ENCODE measurements at places on chromosomes 13 and 19.

DNA sequence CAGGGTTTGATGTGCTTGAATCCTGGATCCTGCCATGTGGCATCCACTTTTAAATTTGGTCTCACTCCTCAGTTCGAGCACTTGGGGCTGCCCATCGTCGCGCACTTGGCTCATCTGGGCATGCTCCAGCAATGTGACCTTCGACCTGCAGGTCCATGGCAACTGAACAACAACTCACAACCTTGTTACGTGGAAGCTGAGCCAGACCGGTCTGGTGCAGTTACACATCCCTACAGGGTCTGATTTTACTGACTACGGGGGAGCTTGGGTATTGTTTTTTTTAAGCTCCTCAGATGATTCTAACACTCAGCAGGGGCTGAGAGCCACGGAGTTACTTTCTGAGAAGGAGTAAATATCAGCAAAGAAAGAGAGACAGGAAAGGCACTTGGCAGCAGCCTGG lies 769.6 kb downstream of the UQCRFS1 start:
- DNase-seq: no peak

- no peak for DNase-seq
Measured at GRCh38 chr19:50184196-50184595, 19.2 kb upstream of the MYH14 start.

DNA sequence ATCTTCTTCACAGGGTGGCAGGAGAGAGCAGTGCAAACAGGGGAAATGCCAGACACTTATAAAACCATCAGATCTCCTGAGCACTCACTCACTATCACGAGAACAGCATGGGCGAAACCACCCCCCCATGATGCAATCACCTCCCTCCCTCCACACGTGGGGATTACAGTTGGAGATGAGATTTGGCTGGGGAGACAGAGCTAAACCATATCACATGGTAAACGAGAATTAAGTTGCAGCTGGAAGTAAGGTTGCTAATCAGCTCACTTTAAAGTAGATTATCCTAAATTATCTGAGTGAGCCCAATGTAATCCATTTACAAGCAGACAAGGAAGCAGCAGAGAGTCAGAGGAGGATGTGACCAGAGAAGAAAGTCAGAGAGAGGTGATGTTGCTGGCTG lies 102.2 kb upstream of the IPO5 start:
- no peak for DNase-seq

DNA sequence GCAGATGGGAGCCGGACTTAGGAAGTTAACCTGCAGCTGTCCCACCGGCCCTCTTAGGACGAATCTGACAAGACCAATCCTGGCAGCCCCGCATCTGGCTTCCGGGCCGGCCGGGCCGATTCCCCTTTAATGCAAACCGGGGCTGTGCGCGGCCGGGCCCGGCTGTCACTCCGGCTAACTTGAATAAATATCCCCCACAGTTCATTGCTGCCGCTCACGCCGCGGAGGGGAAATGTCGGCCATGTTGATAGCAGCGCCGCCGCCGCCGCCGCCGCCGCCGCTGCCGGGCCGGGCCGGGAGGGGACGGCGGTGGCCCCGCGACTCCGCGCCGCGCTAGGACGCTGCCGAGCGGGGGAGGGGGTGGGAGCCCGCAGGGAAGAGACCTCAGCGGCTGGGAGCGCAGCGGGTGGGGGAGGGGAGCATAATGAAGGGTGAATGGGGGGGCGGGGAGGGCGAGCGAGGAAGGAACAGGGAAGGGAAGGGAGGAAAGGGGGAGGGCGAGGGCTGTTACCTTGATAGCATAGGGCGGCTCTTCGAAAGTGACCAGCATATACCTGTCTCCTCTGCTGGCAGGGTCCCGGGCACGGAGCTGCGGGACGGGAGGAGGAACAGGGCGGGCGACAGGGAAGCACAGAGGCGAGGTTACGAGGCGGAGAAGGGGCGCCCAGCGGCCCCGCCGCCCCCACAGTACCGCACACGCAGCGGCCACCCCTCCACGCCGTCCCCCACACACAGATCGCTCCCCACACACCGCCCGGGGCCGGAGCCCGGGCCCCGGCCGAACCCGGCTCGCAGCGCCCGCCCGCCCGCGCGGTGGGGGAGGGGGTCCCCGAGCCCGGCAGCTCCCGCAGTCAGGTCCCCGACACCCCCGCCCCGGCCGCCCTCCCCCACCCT lies 1.1 kb downstream of the INTS6 start:
- DNase-seq: peak; percentile 92

GRCh38 chr13:100363285-100363711 lies 225.3 kb downstream of the GGACT start:
- DNase-seq: no peak

DNA sequence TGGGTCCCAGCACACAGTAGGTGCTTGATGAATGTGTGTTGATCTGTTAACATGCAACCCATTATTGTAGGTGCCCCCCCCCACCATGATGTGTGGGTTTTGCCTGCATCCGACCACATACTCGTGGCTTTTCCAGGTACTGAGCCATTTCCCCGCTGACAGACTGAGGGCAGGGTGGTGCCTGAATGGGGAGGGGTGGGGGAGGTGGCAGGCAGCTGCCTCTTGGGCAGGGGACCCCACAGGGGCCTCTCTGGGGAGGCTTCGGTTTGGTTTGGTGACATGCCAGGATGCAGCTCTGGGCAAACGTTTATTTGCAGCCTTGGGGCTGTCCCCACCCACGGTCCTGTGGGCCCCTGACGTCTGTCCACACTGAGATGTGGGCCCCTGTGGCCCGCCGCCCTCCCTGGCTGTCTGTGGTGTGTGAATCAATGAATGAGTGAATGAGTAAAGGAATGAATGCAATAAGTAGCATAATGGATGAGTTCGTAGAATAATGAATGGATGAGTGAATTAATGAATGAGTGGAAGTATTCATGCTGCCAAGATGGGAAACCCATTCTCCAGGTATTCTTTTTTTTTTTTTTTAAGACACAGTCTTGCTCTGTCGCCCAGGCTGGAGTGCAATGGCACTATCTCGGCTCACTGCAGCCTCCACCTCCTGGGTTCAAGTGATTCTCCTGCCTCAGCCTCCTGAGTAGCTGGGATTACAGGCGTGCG lies 9.0 kb upstream of the JUND start:
- DNase-seq: no peak

- no peak for DNase-seq
Measured at GRCh38 chr19:7611541-7612279, 16.0 kb downstream of the CAMSAP3 start.

GRCh38 chr19:17671906-17672305 lies 16.2 kb downstream of the UNC13A start:
- DNase-seq: no peak

- no peak for DNase-seq
Measured at GRCh38 chr19:24057144-24057543, 29.8 kb upstream of the ZNF254 start.

GRCh38 chr13:52947921-52948373 lies 80.7 kb upstream of the OLFM4 start:
- DNase-seq: no peak

DNA sequence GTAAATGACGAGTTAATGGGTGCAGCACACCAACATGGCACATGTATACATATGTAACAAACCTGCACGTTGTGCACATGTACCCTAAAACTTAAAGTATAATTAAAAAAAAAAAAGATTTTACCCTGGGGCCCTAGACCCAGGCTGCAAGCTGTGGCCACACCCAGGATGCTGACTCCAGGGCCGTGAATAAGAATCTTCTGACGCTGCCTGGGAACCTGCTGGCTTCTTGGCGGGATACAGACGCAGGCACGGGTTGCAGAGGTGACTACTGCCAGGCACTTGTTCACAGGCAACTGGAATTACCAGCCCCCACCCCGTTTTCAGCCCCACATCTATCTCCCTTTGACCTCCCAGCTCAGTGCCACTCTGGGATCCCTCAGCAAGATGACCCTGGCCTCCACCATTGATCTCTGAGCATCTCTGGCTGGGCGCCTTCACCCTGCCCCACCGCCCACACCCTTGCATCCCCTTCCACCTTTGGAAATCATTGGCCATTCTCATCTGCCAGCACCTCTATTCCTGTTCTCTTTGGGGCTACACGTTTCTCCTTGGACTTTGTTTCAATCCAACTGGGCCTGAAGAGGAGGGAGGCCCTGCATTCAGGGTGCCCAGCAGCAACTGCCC lies 21.1 kb upstream of the CFAP97D2 start:
- no peak for DNase-seq

- no peak for DNase-seq
Measured at GRCh38 chr13:96546463-96546862, 447.8 kb downstream of the OXGR1 start.

DNA sequence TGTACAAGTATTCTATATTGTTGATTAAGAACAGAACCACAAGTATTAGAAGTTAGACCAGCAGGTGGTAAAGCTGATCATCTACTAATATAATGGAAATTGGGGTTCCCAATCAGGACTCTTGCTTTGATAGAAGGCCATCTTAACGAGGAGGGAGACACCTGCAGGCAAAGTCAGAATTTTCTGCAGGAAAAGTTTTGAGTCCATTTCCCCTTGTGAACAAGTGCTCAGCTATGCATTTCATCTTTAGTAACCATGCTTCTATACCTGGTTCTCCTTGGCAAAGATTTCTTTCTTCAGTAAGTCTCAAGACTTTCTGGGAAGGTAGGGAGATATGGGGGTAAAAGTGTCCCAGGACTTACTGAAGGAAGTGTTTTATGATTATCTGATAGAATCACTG lies 36.1 kb upstream of the USPL1 start:
- no peak for DNase-seq

- DNase-seq: peak; percentile 98
Measured at GRCh38 chr19:36331353-36332228, 47.4 kb downstream of the ZFP14 start.

DNA sequence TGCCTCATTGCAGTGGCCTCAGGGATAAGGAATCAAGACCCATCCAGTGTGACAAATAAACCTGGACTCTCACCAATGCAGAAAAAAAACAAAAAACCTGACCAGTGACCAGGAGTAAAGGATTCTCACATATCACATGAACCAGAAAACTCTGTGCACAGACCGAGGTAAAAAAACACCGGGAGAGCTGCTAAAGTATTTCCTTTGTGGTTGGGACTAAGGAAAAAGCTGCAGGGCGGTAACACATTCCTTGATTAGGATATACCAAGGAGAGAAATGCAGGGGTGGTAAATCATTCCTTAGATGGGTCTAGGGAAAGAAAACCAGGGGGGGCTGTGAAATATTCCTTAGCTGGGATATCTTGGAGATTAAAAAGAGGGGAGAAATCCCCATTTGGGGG lies 64.8 kb upstream of the ZNF85 start:
- DNase-seq: no peak

- no peak for DNase-seq
Measured at GRCh38 chr19:40588110-40588854, 11.6 kb downstream of the SHKBP1 start.

DNA sequence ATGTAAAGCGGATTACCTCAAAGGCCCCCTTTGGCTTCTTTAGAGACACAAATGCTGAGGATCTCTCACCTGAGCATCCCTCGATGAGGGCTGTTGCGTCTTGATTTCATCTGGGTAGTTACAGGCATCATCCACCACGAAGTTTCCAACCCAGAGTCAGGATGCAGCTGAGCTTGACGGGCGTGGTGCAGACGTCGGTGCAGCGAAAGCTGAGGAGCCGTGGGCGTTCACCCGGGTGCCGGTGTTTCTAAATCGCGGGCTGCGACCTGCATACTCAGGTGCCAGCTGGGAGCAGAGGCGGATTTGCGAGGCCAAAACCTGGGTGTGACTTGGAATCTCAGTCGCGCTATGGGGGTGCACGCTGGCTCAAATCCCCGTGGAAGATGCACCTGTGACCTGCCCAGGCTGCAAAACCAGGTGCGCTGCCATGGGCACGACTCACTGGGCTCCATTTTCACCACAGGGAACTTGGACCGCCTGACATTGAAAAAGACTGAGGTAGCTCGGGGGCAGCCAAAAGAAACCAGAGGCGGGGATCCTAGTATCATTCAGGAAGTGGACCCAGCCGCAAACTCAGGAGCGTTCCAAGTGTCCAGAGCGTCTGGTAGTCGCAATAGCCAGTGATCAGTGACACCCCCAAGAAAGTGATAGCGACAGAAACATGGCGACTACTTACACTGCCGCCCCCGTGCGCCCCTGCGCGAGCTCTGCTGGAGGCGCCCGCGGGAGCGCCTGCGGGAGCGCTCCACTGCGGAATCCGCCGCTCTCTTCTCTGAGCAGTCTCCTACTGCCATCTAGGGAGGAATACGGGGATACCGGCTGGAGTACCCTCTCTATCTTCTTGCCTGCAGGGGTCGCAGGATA lies 36.4 kb upstream of the IGFL4 start:
- peak; percentile 92 for DNase-seq

- DNase-seq: no peak
Measured at GRCh38 chr19:16034958-16035560, 41.2 kb upstream of the TPM4 start.

DNA sequence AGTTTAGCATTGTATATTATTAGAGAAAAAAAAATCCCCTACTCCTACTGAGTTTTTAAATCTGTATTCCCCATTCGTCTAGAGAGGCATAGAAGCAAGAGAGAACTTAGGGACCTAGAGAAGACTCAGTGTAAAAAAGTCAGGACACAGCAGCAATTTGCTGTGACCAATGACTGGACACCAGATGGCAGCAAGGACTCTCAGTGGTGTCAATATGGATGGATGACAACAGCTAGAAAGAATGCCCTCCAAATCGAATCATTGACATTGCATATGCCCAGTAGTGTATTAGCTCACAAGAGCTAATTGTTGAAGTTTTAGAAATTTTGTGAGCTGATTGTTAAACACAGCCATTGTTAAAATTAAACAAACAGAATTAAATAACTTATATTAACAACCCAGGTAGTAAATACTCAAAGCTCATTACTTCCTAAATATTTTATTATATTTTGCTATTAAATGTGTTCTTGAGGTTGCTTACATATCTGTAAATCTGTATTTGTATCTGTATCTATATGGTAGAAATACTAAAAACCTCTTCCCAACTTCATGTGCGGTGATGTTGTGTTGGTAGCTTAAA lies 43.9 kb downstream of the SIAH3 start:
- peak; percentile 66 for DNase-seq

- no peak for DNase-seq
Measured at GRCh38 chr19:18441804-18442788, 4.2 kb upstream of the ISYNA1 start.

GRCh38 chr13:106061781-106062180 lies 473.7 kb downstream of the EFNB2 start:
- DNase-seq: no peak

GRCh38 chr13:95650696-95651095 lies 6.2 kb upstream of the DZIP1 start:
- no peak for DNase-seq

Measured in tongue (tissue), 3 donors.